Left renal pelvis (tissue), 4 donors: ENCODE measurements at places on chromosomes 11 and 22. TPM values are rescaled to one million over a fixed set of nuclear protein-coding genes. Genes with fewer than 3 reads are reported as not detected.

Gene SERPING1
- 177 TPM for polyA plus RNA-seq

Gene TECTA
- polyA plus RNA-seq = 2.0 TPM

Gene KCNC1
- 1.6 TPM for polyA plus RNA-seq

Gene MS4A4E
- polyA plus RNA-seq = 1.1 TPM

GRCh38 chr11:43123443-43123842 is 188.4 kb upstream of the API5 start:
- DNase-seq = no peak

- DNase-seq = no peak
Measured at GRCh38 chr22:28002863-28003565, 84.0 kb upstream of the PITPNB start.

GRCh38 chr11:126139111-126140091 is 72.0 kb downstream of the RPUSD4 start:
- DNase-seq = no peak

DNA sequence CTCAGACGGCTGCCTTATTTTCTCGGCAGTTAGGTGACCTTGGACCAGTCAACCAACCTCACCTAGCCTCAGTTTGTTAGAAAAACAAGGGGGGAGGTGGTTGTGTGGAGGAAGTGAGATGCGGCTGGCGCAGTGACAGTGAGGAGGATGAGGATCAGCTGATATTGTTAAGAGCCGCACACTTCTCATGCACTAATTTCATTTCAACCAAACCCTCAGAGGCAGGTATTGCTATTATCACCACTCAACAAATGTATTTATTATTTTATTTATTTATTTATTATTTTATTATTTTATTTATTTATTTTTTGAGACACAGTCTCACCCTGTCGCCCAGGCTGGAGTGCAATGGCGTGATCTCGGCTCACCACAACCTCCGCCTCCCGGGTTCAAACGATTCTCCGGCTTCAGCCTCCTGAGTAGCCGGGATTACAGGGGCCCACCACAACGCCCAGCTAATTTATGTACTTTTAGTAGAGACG is 2.1 kb downstream of the LGALS1 start:
- no peak for DNase-seq

GRCh38 chr11:70324376-70325115 is 54.1 kb downstream of the PPFIA1 start:
- no peak for DNase-seq

DNA sequence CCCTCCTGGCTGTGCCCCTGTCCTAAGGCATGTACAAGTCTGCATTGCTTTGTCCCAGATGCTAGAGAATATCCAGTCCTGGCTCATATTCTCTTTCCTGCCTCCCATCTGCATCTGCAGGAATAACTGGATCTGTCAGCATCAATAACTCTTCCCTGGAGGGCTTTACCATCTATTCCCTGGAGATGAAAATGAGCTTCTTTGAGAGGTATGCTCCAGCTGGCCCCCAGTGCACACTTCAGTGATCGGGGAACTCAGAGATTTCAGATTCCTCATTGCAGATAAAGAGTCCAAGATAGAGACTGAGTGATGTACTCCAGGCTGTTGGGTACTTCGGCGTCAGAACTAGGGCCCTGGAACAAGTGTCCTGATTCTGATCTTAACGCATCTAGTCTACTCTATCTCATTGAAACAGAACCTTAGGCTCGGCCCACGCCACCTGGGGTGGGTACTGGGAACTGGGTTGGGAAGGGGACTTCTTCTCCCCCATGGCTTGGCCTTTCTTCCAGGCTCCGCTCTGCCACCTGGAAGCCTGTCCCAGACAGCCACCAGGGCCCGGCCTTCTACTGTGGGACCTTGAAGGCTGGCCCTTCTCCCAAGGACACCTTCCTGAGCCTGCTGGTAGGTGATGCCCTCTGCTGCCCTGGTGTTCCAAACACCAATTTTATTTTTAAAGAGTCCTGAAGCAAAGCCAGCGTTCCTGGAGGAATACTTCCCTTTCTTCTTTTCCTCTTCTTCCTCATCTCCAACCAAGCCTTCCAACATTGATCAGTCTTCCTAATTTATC is 17.8 kb upstream of the GLB1L2 start:
- no peak for DNase-seq

DNA sequence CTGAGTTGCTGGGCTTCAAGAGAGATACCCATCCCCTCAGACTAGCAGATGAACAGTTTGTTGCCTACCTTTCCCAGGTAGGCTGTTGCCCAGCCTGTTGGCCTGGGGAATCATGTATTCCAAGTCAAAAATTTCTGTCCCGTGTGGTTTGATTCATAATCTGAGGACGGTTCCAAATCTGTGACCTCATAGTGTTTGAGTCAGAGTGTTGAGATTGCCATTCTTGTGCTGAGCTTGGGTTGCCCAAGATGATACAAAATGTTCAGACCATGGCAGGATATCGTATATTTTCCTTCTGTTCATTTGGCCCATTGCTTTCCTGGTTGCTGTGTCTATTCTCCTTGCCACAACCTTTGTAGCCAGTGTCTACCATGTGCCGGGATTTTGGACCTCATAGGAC is 64.3 kb downstream of the CYB5R2 start:
- no peak for DNase-seq

Gene PRDM10
- polyA plus RNA-seq = 10.5 TPM

Gene PRDX5
- 230 TPM for polyA plus RNA-seq

DNA sequence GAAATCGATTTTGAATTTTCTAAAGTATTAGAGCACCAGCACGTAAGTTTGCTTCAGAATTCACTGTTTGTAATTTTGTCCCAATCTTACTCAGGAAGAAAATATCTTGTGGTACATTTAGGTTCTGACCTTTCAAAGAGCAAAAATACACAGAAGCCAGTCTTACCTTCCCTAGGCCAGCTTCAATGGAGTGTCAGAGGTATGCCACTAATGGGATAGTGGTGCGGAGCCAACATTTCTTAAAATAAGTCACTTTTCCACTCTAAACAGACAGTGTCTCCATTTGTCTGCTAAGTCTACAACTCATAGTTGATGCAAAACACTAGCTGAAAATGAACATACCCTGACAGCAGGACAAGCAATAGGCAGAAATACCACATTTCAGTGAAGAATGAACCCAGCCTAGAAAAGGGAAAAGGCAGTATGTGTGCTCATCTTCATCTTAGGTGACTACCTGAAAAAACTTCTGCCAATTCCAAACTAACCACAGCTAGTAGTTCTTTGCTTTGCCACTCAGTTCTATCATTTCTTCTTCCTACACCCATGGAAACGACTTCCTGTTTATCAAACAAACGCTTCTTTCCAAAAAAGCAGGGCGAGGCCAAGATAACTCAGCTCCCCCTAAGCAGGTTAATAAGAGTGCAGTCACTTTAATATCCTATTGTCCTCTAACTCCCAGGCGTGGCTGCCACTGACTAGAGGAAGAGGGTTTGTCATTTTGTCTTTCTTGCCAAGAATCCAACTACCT is 94.0 kb upstream of the APOA1 start:
- DNase-seq = no peak

DNA sequence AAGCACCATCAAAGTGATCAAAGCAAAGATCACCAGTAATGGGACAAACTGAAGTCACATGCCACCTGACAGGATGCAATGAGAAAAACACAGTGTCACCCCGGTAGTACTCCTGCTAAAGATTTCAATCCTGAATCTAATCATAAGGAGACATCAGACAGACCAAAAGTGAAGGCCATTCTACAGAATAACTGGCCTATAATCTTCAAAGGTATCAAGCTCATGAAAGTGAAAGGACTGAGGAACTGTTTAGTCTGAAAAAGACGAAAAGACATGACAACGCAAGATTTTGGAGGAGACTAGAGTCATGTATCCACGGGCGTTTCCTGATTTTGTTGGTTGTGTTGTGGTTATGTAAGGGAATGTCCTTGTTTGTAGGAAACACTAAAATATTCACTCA is 42.4 kb upstream of the TSKU start:
- DNase-seq = no peak

DNA sequence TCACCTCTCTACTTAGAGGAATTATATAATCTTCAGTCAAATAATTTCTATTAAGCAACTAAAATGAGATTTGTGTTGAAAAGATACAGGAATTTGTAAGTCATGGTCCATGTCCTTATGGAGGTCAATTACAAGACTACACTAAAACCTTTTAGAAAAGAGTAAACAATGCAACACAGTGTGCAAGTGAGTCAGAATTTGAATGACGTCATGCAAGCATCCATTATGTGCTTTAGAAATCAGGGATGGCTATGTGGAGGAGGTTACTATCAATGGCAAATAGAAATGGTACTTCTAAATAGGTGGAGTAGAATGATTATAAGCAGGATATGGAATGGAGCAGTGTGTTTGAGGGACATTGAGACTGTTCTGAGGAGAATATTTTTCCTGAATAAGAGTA is 16.6 kb downstream of the OR10D3 start:
- DNase-seq = no peak

Gene H19
- 3,460 TPM for polyA plus RNA-seq

Gene XRRA1
- 9.5 TPM for polyA plus RNA-seq

Gene STK33
- 27.7 TPM for polyA plus RNA-seq

Gene MLC1
- polyA plus RNA-seq = 0.85 TPM

- DNase-seq = no peak
Measured at GRCh38 chr11:68528630-68529029, 68.1 kb downstream of the PPP6R3 start.

Gene SPECC1L
- 44.8 TPM for polyA plus RNA-seq

- DNase-seq = no peak
Measured at GRCh38 chr11:27726981-27727380, 26.7 kb upstream of the BDNF start.

- DNase-seq = no peak
Measured at GRCh38 chr11:2990617-2991451, 1.3 kb downstream of the NAP1L4 start.

DNA sequence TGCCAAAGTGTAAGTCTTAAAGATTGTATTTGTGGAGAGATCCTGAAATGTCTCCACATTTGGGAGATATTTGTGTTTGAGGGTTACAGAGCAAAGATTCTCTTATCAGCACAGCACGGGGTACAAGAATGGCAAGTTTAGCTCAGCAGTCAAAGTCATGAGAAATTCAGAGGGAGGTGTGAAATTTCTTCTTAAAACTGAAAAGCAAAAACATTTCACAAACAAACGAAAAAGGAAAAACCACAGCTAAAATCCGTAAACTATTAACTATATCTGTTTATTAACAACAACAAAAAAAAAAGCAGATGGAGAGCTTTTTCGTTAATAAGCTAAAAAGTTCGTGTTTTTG is 40.9 kb upstream of the ETS1 start:
- no peak for DNase-seq

DNA sequence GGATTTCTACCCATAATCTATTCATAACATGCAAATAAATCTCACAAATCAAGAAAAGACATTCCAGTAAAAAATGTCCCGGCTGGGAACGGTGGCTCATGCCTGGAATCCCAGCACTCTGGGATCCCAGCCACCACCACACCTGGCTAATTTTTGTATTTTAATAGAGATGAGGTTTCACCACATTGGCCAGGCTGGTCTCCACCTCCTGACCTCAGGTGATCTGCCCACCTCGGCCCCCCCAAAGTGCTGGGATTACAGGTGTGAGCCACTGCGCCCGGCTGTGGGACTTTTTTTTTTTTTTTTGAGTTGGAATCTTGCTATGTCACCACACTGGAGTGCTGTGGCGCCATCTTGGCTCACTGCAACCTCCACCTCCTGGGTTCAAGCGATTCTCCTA is 4.7 kb downstream of the CHID1 start:
- no peak for DNase-seq

DNA sequence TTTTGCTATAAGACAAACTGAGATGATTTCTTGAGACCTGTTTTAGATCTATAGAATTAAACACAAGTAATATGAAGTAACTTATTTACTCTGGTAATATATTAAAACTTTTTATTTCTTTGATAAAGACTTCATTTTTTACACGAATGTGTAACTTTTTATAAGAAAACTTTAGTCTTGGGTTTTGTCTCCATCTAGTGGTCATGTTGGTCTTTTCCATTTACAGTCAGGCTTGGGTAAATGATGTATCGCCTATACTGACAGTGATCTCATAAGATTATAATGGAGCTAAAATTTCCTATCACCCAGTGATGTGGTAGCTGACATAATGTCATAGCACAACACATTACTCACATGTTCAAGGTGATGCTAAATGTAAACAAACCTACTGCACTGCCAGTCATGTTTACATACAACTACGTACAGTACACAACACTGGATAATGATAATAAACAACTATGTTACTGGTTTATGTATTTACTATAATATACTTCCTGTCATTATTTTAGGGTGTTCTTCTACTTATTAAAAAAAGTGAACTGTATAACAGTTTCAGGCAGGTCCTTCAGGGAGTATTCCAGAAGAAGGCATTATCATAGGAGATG is 7.5 kb upstream of the C11orf97 start:
- DNase-seq = no peak

GRCh38 chr11:31150011-31150410 is 219.5 kb downstream of the DCDC1 start:
- DNase-seq = no peak

DNA sequence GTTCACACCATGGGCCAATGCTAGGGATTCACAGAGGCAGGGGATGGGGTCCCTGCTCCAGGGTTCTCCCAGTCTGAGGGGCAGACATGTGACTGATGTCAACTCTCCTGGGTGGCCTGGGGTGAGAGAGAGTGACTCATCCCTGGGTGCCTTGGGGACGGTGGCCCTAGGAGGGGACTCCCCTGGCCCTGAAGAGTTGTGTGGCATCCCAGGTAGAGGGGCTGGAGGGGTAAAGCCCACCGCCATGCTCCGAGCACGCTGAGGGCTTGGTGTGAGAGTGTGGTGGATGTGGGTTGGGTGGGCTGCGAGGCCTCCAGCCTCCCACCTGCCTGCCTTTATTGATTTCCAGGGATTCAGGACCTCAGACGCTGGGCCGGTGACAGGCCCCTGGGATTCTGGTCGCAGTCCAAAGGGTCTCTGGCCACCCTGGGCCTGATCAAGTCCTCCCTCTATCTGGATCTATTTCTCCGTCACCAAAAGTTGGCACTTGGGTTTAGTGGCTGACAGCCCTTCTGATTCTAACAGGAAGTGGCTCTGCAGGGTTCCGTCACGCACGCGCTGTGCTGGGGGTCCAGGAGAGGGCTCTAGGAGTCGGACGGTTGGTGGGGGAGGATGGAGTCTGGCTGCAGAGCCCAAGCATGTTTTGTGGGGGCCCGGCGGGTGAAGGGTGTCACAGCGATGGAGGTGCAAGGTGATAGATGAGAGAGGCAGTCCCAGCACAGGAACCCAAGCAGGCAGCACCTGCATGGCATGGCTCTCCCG is 27.3 kb upstream of the WNT7B start:
- no peak for DNase-seq

GRCh38 chr11:120125024-120125423 is 12.9 kb downstream of the TRIM29 start:
- no peak for DNase-seq

- DNase-seq = no peak
Measured at GRCh38 chr11:20739577-20739976, 70.2 kb downstream of the NELL1 start.

GRCh38 chr11:107563702-107564101 is 1.8 kb downstream of the ALKBH8 start:
- DNase-seq = no peak

Gene MRGPRE
- polyA plus RNA-seq = not detected
